ENCODE measurements at places on chromosomes 1 and 21.

- no peak for DNase-seq
These were observed 160.3 kb downstream of the PTPRU start for GRCh38 chr1:29396438-29397255.

GRCh38 chr1:172545396-172546004 is 12.6 kb downstream of the SUCO start:
- DNase-seq = no peak

DNA sequence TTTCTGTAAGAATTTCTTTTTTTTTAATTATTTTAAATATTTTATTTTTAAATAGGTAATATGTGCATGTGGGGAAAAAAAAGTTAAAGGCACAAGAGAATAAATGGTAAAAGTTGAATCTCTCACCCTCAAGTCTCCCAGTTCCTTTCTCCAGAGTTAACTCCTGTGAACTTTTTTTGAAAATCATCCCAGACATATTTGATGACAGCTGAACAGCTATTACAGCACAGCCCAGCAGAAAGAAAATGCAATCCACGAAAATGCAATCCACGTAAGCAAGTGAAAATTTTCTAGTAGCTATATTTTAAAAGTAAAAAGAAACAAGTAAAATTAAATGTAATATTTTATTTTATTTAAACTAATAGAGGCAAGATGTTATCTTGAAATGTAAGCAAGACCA is 310.0 kb upstream of the RUNX1 start:
- no peak for DNase-seq

DNA sequence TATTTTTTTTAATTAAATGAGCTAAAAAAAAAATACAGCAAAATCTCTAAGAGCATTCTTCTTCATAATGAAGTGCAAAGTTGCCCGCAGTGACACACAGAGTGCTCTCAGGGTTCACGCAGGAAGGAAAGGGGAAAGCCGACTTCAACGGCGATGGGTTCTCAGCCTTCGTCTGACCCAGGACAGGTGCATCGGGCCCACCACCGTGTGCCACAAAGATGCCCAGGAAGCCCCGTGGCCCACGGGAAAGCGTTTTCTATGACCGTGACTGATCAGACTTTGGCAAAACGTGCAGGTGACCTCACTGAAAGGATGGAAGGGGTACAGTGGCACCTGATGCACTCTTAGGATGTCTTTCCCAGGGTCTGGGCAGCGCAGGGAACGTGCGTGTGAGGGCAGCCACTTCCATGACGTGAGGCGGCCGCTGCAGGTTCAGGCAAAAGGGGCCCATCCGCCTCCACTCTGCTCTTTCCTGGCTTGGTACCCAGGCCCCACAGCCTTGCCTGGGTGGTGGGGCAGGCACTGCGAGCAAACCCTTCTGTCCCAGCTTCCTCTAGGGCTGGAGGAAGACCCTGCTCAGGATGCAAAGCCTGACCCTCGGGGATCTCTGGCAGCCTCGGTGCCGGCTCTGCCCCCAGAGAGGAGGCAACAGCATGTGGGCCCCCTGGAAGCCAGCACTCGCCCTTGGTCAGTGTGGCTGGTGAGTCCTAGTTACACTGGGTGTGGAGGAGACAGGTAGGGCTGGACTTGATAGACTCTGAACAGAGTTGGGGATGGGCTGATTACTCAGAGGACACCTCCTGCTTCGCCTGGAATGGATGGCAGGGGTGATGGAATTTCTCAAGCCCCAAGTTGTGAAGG is 8.3 kb downstream of the LRRC47 start:
- DNase-seq = no peak

- no peak for DNase-seq
These were observed 43.5 kb downstream of the CD34 start for GRCh38 chr1:207867136-207868109.

DNA sequence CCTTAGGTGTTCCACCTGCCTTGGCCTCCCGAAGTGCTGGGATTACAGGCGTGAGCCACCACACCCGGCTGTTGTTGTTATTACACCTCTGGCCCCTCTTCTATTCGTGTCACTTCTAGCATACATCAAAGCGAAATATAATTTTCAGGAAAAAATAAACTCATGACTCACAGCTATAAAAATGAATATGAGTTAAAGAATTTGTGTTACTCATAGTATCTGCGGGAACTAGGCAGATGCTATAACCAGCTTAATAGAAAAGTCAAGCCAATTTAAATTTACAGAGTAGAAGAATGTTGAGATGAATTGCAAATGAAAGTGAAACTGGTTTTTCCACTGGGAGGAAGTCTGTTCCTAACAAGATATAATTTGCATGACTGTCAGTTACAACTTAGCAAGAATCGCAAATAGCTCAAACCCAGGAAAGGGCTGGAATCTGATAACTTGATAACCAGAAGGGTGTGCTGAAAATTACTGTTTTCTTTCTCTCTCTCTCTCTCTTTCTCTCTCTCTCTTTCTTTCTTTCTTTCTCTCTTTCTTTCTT is 11.2 kb downstream of the OR2W3 start:
- no peak for DNase-seq

DNA sequence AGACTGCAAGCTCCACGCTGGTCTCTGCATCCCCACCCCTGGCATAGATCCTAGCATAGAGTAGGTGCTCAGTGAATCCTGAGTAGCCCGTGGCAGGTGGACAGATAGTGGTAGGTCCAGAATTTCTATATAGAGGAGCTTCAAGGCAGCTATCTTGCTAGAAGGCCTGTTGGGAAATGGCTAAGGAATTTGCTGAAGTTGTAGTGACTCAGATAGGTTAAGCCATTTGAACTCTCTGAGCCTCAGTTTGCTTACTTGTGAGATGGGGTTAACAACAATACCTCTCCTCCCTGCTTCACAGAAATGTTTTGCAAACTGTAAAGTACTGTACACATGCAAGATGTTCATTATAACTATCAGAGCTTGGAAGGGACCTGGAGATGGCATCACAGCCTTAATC is 23.4 kb upstream of the EPHB2 start:
- no peak for DNase-seq

DNA sequence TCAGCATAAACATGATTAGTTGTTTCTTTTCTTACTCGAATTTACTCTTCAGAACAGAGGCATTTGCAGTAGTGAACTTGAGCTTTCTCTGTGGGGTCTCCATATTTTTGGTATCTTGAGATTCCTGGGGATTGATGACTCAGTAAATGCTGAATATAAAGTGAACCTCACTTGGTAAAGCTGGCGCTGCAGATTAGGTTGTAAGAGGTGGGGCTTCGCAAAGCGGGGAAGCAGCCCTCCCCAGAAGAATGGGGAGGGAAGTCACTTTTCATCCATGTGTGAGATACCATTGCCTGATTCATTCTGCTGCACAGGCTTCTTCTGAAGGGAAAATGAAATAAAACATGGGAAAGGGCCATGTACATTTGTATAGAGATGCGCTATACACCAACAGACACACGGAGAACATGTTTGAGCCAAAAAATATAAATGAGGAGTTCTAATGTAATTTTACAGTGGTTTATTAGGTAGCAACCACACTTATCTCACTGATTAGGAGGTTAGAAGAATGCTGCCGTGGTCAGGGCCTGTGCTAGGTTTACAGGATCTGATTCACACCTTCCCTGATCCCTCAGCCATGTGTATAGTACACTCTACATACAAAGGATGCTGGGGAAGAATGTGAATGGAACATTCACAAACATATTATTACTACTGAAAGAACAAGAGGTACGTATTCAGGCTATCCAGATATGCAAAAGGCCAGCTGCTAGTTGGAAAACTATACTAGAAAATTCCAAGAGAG is 63.5 kb downstream of the DNTTIP2 start:
- DNase-seq = no peak

GRCh38 chr1:41954533-41954944 is 35.8 kb upstream of the HIVEP3 start:
- DNase-seq = no peak

GRCh38 chr1:153685544-153686340 is 7.3 kb downstream of the NPR1 start:
- DNase-seq = no peak

GRCh38 chr1:3656450-3657095 is 4.3 kb downstream of the TP73 start:
- DNase-seq = no peak

- no peak for DNase-seq
These were observed 302.7 kb downstream of the GRIK1 start for GRCh38 chr21:29637134-29637533.

DNA sequence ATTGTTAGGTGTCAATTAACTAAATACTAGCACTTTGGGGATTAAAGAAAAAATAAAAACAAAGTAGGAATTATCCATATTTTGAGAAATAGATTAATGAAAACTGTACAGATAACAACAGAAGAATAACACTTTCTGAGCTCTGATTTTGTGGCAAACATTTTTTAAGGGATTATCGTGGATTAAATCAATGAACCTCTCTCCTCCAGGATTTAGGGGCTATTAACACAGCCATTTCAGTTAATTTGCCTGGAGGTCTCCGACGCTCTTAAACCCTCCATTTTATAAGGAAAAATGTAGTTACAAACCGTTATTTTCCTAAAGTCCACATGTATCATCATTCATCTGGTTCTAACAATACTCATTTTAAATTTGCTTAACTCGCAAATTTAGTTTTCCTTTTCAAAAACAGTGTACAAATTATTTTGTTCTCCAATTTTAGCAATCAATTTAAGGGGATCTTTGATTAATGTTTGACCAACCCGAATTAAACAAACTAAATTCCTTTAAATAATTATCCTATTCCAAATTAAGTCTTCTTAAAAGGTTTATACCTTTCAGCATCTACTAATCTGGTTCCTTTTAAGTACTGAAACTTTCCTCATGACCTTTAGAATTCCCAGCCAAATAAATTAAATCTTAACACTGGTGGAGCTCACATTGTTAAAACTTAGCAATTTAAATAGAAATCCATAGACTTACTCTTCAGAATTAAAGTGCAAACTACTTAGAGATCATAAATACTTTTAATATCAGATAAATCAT is 30.7 kb upstream of the RNF187 start:
- DNase-seq = no peak

DNA sequence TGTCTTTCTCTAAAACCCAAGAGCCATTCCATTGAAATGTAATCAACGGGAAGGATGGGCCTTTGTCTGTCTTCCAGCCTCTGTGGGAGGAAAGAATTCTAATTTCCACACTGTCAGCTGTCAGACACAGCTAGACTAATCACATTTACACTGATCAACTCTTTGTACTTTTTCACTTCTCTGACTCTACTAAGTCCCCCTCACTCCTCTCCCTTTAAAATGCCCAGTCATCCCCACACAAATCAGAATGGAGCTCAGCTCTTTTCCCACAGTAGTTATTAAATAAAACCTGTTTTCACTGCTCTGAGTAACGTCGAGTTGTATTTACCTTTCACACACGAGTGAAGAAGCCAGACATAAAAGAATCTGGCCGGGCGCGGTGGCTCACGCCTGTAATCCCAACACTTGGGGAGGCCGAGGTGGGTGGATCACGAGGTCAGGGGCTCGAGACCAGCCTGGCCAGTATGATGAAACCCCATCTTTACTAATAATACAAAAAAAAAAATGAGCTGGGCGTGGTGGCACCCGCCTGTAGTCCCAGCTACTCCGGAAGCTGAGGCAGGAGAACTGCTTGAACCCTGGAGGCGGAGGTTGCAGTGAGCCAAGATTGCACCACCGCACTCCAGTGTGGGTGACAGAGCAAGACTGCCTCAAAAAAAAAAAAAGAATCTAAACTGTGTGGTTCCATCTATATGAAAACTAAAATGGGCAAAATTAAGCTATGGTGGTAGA is 13.3 kb downstream of the ZBTB8OS start:
- DNase-seq = no peak

DNA sequence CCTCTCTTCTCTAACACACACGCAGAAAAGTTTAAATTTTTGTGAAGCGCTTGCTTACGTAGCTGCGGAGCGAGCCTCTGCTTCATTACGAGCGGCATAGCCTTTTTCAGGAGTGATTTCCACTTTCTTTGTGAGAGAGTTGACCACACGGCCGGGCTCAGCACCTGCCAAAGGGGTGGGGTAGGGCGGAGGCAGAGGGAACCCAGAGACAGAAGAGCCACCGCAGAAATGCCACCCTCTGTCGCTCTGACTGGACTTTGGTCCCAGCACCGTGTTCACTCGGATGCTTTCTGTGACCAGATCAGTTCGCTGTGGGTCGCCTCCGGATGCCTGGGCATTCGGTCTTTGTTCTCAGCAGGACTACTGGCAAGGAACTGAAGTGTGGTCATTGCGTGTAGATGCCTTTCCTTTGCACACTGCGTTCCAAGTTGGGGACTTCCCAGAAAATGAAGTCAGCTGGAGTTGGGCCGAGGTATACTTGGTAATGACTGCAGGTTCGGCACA is 883 bp downstream of the CHODL start:
- no peak for DNase-seq

DNA sequence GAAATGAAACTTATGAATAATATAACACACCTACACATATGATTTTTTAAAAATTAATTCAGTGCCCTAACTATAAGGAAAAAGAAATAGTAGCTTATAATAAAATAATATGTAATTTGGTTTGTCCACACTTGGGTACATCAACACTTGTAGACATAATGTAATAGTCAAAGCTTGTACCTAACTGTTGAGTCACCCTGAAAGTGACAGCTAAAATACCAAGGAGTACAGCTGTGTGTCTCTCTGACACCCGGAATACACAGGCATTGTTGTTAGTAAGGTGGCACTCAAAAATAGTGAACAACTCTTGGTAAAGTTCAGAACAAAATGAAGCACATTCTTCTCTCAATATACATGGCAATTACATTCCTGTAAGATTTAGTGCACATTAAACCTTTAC is 243.4 kb downstream of the TRABD2B start:
- DNase-seq = no peak

- DNase-seq = no peak
These were observed 94.3 kb downstream of the RIPK4 start for GRCh38 chr21:41672543-41672915.

- no peak for DNase-seq
These were observed 10.6 kb downstream of the FCMR start for GRCh38 chr1:206911064-206911663.

DNA sequence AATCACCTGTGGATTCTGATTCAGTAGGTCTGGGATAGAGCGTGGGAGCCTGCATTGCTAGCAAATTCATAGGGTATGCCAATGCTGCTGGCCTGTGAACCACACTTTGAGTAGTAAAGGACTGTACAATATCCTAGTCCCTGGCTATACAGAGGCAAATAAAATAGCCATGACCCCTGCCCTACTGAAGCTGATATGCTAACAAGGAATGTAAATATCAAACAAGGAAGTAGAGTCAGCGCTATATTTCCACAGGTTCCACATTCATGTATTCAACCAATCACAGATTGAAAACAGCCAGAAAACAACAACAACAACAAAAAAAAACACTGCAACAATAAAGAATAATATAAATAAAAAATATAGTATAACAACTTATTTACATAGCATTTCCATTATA is 77.8 kb downstream of the TM2D1 start:
- DNase-seq = no peak

Measured in NCI-H187 (cell line).